ENCODE measurements at places on chromosomes 16 and 17.
A peak's percentile ranks its signal among the peaks of the same experiment; 100 is the strongest.

GRCh38 chr16:31700530-31701388 is 172.8 kb upstream of the ZNF267 start:
- DNase-seq = peak; percentile 57

DNA sequence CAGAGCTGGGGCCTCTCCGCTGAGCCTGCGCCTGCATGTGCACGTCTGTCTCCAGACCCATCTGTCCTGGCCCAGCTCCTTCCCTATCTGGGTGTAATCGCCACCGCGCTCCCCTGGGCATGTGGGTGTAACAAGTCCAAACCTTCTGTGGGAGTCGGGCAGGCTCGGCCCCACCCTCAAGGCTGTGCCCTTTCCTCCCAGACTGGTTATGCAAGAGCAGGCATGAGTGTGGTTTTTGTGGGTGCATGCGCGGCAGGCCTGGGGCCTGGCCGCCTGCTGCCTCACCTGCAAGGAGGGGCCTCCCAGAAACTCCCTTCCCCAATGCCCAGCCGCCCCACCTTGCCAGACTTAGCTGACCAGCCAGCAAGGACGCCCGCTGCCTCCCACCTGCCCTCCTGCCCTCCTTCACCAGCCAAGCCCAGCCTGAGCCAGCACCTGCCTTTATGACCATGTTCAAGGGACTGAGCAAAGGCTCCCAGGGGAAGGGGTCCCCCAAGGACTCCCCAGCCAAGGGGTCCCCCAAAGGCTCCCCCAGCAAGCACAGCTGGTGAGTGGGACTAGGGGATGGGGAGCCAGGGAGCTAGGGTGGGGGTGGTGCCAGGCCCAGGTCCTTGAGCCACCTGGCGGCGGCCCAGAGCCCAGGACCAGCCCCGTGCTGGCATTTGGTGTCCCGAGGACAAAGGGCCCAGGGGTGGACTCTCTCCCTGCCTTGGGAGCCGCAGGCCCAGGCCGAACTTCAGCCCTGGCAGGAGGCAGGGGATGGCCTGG is at the start of gene EVPLL:
TSS of gene EVPLL (plus strand) at position 342 of the 768 bp plus-strand sequence. CDS start 3,160 bp downstream, outside the sequence.
- DNase-seq = peak; percentile 62

DNA sequence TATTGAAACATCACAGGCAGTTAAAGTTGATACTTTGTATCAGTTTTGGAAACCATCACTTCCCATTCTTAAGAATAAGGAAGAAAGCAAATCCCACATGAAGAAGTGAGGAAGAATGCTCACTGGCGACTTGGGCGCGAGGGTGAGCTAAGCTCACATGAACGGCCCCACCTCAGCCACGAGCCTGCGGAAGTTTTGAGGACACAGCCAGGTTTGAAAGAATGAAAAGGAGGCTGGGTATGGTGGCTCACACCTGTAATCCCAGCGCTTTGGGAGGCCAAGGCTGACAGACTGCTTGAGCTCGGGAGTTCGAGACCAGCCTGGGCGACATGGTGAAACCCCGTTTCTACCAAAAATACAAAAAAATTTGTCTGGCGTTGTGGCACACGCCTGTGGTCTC is 110.3 kb upstream of the CHMP6 start:
- no peak for DNase-seq

DNA sequence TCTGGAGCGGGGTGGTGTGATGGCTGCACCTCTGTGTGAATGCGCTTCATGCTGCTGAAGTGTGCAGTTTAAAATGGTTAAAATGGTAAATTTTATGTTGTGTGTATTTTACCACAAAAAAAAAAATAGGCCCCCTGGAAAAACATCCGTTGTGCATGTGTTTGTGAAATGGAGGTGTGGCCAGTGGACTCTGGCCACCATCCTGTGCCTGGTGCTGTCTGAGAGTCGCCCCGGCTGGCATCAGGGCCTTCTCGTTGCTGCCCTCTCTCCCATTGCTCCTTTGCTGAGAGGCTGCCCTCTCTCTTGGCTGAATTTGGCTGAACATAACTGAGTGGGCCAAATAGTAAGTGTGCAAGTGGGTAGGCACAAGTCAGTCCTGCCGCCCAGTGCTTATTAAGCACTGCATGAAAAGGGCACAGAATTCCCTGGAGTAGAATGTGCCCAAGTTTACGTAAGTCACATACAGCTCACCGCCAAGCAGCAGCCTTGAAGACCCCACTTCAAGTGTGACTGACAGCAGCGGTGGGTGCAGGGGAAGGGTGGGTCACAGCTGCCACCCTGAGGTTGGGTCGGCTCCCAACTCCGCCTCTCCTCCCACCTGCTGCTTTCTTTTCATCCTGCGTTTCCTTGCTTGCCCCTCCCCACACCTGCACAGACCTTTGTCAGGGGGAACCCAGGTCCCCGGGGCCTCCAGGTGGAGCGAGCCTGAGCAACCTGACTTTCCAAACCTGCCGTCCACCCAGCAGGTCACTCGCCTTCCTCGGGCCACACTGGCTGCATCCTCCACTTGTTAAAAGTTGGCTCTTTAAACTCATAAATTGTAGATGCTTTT is 46.8 kb downstream of the FOXK2 start:
- no peak for DNase-seq

- DNase-seq = no peak
These were observed 416 bp downstream of the METTL26 start for GRCh38 chr16:635573-636205.

Data from M059J (cell line).